HS-27A (cell line): ENCODE measurements at places on chromosomes 7 and 10.

DNA sequence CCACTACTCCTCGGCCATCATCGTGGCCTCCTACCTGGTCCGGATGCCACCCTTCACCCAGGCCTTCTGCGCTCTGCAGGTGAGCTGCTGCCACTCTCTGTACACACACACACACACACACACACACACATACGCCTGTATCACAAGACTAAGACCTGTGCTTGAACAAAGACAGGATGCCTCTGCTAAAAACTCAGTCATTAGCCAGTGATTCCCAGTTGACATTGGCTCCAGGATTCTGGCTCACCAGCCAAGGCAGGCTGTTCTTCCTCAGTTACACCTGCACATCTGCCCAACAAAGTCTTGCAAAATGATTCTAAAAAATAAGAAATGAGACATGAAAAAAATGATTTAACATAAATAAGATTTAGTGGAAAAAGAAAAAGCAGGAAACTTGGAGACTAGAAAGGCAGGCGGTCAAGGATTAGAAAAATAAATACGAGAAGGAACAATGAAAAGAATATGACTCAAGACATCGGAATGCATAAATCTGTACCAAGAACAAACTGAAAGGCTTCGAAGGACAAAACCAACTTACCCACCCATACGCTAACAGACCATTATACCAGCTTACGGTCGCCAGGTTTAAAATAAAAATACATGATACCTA, 7.4 kb upstream of the LRRC18 start:
- no peak for DNase-seq

DNA sequence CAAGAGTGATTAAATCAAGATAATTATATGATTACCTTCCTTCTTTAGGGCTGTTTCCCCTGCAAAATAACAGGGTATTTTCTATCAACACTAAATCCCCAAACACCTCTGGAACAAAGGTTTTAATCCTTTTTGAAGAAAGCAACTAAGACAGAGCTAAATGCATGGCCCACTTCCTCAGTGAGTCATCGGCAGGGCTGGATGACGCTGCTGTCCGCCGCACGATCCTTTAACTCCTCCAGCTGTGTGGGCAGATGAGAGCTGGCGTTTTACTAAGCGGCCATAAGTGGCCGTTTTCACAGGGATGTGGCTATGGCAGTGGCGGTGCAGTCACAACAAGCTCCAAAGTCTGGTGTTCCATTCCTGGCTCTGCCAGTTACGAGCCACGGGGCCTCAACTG, 76.0 kb upstream of the C1QL3 start:
- DNase-seq = no peak

GRCh38 chr10:99870123-99870730, 87.8 kb downstream of the ABCC2 start:
- DNase-seq = no peak

DNA sequence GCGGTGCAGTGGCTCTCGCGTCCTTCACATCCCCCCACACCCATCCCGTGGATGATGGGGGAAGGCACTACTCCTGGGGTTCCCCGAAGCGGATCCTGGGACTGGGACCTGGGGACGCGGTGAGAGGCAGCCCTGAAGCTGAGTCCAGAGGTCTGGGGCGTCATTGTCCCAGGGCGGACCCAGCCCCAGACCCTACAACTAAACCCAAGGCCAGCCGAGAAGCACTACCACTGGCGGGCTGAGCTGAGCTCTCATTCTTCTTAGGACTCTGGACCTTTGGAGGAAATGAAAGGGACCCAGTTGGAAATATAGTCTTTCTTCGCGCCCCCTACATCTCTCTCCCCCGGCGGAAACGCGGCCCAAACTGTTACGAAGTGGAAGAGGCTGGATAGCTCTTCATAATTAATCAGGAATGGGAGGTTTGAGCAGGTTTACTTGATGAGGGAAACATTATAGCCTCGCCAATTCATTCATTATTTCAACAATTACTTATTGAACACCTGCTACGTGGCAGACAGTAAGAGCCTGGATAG, 389 bp upstream of the FBXL15 start:
- DNase-seq = no peak

GRCh38 chr10:34049887-34050286, 715.4 kb upstream of the NRP1 start:
- no peak for DNase-seq

DNA sequence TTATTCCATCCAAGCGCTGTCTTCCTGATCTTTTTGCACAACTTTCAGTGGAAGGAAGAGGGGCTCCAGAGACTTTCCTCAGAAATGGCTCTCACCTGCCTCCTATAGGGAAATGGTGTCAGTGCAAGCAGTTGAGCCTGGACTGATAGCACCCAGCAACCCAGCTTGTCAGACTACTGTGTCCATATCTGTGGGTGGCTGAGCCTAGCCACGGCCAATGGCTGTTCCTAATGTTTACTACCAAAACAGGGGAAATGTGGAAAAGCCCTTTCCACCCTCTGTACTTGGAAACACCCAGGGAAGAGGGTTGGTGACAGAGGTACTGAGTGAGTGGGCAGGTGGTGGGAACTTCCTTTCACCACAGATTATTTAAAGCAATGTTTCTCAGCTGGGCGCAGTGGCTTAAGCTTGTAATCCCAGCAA, 4.3 kb upstream of the YKT6 start:
- DNase-seq = no peak

DNA sequence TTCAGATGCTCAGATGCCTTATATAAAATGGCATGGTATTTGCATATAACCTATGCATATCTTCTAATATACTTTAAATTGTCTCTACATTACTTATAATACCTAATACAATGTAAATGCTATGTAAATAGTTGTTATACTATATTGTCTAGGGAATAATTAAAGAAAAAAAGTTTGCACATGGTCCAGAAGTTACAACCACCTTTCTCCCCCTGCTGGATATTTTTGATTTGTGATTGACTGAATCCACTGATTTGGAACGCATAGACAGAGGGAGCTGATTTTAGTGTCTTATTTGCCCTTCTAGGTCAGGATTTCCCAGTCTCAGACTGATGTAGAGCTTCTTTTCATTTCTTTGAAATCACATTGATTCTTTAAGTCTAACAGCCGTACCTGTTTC, 31.8 kb downstream of the MDFIC start:
- no peak for DNase-seq

DNA sequence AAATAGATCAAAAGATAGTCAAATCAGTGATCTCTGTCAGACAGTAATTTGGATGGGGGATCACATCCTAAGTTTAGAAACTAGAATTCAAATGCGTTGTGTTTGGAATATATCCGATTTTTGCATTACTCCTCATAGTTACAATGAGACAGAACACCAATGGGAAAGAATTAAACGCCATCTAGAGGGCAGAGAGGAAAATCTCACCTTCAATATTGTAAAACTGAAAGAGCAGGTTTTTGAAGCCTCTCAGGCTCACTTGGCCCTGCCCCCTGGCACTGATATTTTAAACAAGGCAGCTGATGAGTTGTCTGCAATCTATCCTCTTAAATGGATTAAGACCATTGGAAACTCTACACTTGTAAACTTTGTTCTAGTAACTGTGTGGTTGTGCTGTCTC, 17.7 kb downstream of the FRG2B start:
- no peak for DNase-seq

DNA sequence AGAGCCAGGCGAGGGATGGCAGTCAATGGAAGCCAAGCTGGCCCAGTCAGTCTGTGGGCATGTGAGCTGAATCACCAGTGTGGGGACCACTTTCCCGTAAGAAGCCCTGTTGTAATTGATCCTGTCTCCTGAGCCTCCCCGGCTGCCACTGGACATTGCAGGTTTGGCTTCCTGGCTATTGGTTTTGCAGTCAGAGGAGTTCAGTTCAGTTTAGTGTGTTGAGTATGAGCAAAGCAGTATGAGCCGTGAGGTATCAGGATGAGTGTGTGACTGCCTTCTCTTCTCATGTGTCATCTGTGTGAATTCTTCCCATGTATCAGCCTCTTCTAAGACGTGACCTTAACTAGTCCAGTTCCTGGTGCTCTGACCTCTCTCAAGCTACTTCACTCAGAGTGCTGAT, 227.4 kb downstream of the PRKG1 start:
- peak; percentile 33 for DNase-seq

GRCh38 chr10:76882245-76882644, 755.4 kb downstream of the KCNMA1 start:
- no peak for DNase-seq

- DNase-seq = no peak
Measured at GRCh38 chr10:14879928-14880193, 1.2 kb downstream of the SUV39H2 start.

DNA sequence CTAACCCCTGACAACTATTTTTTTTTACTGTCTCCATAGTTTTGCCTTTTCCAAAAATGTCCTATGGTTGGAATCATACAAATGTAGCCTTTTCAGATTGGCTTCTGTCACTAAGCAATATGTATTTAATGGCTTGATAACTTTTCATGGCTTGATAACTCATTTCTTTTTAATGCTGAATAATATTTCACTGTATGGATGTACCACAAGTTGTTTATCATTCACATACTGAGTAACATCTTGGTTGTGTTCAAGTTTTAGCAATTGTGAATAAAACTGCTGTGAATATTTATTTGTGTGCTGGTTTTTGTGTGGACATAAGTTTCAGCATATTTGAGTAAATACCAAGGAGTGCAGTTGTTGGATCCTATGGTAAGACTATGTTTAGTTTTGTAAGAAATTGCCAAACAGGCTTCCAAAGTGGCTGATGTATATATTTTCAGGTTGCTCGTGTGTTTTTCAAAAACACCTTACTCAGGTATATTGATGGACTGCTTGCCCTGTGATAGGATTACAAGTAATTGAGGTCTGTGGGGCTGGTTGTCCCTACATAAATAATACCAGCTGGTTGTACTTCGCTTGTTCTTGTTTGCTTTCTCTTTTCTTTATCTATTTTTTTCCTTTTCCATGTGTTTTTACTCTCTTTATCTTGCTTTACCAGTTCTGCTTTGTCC, 23.0 kb downstream of the NRF1 start:
- DNase-seq = no peak

GRCh38 chr10:32901815-32902214, 56.2 kb downstream of the ITGB1 start:
- no peak for DNase-seq
